Stimulated activated CD4-positive, alpha-beta T cell treated with anti-CD3 and anti-CD28 coated beads, TNF-alpha, amount 100 ng/mL, for 48 hours (primary cell): ENCODE measurements at places on chromosomes 11 and 22.

- DNase-seq = no peak
Measured at GRCh38 chr11:87917111-87917510, 258.1 kb downstream of the RAB38 start.

- DNase-seq = no peak
Measured at GRCh38 chr11:33582636-33583325, 117.8 kb downstream of the C11orf91 start.

- DNase-seq = no peak
Measured at GRCh38 chr11:18312012-18312411, 9.9 kb downstream of the HPS5 start.

DNA sequence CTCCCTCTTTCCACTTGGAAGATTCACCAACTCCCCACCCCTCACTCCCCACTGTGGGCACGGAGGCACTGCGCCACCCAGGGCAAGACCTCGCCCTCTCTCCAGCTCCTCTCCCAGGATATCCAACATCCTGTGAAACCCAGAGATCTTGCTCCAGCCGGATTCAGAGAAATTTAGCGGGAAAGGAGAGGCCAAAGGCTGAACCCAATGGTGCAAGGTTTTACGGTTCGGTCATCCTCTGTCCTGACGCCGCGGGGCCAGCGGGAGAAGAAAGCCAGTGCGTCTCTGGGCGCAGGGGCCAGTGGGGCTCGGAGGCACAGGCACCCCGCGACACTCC, 397 bp upstream of the CD44 start:
- no peak for DNase-seq

GRCh38 chr11:85748455-85748891, 62.5 kb downstream of the SYTL2 start:
- DNase-seq = no peak

GRCh38 chr11:19580646-19581045, 132.0 kb upstream of the NAV2 start:
- DNase-seq = no peak

GRCh38 chr11:57516061-57516443, 550 bp upstream of the SLC43A1 start:
- DNase-seq = no peak

GRCh38 chr11:78349114-78349513, 68.5 kb downstream of the GAB2 start:
- DNase-seq = no peak

GRCh38 chr22:50674130-50674500, 1.5 kb downstream of the SHANK3 start:
- DNase-seq = no peak

GRCh38 chr22:22605074-22605404, 39.4 kb upstream of the GGTLC2 start:
- DNase-seq = no peak

- no peak for DNase-seq
Measured at GRCh38 chr22:30425616-30426387, at the start of gene MTFP1. MTFP1 (plus strand) TSS chr22:30425768; CDS start chr22:30425880, 112 bp downstream.

DNA sequence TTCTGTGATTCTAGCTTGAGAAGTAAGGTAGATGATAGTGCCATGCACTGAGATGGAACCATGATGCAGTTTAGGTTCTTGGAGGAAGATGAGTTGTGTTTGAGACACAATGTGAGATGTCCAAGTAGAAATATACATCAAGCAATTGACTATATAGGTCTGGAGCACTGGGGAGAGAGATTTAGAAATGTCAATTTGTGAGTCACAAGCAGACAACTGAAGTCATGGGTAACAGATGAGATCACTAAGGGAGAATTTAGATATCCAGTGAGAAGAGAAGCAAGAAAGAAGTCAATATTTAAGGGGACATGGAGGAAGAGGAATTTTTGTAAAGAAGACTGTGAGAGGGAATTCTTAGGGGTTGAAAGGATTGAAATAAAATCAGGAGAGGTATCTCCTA, 65.1 kb upstream of the RRAS2 start:
- DNase-seq = no peak

- no peak for DNase-seq
Measured at GRCh38 chr11:99432677-99433076, 411.9 kb downstream of the CNTN5 start.

GRCh38 chr22:50248196-50249081, 2.6 kb downstream of the HDAC10 start:
- no peak for DNase-seq

GRCh38 chr11:77402218-77402556, 71.7 kb downstream of the PAK1 start:
- DNase-seq = no peak

DNA sequence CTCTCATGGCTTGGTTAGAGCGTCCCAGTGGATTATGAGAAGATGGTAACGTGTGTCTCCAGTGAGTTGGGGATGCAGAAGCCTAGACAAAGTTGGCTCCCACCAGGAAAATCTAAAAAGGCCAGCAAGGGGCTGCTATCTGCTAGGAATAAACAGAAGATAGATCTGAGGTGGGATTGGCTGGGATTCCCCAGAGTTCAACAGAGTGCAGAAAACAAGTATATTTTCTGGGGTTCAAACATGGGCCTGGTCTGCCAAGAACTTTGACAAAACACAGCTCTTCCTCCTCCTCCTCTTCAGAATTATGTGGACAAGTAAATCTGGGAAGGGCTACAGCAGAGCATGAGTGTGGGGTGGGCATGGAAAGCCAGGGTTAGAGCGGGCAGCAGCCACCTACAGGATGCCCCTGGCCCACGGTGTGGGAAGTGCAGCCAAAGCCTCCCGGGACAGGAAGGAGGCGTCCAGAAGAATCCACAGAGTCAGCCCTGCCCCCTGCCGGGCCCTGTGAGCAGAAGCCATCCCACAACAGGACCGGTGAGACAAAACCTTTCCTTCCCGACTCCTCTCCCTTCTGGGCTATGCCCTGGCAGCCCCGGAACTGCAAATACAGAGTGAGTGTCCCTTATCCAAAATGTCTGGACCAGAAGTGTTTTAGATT, 67.1 kb downstream of the CD82 start:
- DNase-seq = no peak

DNA sequence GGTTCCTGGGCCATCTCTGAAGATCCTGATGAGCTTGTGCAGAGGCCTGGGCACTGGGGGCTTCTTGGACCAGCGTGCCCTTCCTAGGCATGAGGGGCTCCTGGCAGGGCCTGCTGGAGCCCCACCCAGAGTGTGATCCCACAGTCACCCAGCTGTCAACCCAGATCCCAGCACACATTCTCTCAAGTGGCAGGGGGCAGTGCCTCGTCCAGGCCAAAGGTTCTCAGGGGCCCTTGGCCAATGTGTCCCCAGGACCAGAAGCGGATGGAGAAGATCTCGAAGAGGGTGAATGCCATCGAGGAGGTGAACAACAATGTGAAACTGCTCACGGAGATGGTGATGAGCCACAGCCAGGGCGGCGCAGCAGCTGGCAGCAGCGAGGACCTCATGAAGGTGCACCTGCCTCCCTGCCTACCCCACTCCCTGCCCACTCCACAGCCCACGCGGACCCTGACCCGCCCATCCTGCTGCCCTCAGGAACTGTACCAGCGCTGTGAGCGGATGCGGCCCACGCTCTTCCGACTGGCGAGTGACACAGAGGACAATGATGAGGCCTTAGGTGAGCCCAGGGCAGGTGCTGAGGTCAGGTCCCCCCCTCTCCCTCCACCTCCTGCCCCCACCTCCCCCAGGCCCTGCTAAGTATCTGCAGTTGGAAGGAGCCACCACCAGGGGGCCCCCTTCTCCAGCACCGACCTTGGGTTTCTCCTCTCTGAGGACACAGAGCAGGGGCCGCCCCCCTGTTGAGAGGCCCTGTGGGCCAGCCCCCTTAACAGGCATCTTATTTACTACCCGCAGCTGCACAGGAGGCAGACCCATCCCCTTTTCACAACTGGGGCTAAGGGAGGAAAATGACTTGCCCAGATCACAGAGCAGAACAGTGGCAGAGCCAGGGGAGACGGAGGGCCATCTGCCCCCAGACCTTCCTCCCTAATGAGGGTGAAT, 14.7 kb downstream of the GGA1 start:
- peak; percentile 61 for DNase-seq

GRCh38 chr11:91350931-91351330, 873.7 kb upstream of the FAT3 start:
- DNase-seq = no peak

DNA sequence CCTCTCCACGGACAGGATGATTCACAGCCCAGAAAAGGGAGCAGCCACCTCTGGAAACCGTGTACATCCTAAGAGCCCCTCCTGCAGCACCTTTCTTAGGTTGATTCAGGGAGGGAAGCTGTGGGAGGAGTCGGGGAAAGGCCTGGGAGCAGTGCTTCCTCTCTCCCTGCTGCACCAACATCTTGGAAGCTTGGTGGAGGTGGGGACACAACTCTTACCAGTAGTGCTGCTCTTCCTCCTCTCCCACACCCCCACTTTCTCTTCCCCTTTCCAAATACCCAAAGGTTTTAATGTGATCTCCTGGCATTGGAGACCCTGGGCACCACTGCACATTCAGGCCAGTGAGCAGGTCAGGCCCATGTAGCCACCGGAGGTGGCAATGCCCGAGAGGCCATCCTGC, 46.4 kb upstream of the HORMAD2 start:
- no peak for DNase-seq

GRCh38 chr22:35140879-35141745, 75.2 kb downstream of the ISX start:
- no peak for DNase-seq

DNA sequence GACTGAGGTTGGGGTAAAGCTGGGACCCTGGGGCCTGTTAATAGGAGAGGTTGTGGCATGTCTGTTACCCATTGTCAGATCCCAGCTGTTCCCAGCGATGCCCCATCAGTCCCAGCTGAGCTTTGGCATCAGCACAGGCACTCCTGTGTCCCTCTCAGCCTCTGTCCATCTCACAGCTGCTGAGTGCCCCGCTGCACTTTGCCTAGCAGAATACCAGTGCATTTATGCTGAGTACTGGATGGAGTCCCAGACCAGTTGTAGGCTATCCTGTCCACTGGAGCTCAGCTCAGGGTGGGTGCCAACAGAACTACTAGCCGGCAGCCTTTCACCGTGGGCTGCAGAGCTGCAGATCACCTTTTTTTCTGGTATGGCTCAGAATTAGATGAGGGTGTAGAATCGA, 9.9 kb downstream of the FXYD6 start:
- no peak for DNase-seq

DNA sequence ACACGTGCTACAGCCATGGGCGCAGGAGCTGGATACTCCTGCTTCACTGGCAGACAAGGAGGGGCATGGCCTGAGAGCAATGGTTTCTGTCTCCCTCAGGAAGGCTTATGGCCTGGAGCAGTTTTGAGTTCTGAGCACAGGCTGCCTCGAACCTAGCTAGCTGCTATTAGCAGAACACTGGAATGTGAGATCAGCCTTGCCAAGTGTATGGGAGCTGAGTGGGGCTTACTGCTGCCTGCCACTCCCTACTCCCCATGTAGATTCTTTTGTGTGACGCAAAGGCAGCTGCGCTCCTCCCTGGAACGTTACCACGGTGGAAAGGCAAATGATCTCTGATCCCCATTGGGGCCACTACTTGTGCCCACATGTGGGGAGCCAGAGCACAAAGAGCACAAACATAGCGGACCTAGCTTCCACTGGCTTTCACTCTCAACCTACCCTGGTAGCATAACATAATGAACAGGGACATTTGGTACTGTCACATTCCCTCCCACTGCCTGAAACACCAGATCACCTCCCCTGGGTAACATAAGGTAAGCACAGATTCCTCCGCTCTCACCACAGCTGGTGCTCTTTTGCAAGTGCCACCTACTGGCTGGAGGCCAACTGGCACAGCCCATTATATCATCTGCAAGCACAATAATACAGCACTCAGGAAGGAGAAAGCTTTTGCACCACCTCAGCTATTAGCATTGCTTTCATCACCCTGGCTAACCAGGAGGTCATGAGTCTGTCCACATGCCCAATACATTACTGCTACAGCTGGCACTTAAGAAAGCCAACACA, 84.6 kb upstream of the GUCY1A2 start:
- no peak for DNase-seq

DNA sequence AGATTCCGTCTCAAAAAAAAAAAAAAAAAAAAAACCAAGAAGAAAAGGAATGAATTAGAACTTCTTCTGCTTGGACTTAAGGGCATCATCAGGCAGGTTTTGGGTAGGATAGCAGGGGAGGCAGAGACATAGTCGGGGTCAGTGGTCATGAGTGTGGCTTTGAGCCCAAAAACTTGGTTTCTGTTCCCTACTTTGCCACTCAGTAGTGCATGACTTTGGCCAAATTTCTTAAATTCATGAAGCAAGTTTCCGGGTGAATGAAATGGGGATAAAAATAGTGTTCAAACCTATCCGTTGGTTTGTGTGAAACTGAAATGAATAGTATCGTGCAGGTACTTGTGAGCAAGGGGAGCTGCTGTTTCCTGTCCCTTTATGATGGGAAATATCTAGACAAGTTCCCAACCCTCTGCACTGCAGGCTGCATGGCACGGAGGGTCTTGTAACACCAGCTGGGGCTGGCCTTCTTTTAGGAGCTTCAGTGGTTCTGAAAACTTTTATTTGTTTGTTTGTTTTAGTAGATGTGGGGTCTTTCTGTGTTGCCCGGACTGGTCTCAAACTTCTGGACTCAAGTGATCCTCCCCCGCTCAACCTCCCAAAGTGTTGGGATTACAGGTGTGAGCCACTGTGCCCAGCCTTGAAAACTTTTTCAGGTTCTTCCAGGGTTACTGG, 18.4 kb downstream of the NEAT1 start:
- DNase-seq = no peak

DNA sequence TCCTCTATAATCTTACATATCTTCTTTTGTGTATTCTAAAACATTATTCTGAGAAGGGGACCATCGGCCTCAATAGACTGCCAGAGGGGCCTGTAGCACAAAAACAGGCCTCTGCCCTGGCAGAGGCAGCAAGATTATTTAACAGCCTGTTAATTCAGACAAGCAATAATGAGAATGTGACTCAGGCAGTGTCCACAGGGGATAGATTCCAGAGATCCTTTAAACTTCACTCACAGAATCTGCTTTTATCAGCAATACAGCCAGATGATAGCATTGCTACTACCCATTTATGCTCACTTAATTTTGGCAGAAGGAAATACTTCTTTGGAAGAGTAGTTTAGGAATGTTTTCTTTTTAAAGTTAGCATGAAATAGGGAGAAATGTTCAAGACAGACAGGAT, 44.9 kb downstream of the AAMDC start:
- no peak for DNase-seq

DNA sequence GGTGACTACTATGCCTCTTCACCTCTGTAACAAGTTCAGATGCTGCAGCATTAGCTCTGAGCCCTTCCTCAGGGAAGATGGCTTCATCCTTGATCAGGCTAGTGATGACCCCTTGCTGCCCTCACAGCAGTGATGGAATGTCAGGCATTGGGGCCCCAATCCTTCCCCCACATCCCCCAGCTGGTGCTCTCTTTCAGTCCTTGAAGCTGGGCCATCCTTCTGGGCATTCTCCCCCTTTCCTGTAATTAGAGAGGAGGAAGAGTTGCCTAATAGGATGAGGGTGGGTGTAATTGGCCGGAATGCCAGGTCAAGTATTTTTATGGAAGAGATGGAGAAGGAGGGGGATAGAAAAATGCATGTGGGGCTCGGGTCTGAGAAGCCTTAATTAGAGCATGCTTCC, 62.6 kb downstream of the TRAF6 start:
- no peak for DNase-seq
